ENCODE measurements at places on chromosomes 16 and 17.

- no peak for DNase-seq
Measured at GRCh38 chr17:70011750-70012149, 63.3 kb upstream of the KCNJ16 start.

DNA sequence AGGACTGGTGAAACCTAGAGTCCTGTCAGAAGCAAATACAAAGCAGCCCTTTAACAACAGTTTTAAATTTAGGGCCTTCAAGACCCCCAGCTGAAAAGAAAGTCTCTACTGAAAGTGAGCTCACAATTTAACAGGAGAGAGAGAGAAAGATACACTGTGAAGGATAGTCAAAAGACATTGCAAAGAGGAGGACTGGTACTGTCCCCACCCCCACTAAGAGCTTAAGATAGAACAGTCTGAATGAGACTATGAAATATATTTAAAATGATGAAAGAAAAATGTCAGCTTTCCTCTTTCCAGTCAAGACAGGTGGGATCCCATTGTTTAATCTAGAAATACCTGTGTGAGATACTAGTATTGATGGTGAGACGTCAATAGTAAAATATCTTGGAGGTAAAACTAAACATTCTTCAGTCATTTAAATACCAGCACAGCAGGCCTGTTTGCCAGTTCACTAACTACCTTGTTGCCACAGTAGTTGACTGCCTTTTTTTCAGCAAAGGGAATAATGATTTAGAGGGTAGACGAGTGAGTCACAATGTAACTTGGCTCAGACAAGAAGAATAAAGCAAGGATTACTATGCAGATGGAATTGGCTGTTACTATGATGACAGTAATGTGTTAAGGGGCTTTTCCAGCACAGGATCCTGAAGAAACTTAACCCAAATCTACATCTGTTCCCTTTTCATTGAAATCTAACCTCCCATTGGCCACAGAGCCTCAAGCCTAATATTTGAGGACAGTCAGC lies 47.2 kb upstream of the RASL10B start:
- DNase-seq, result no peak

GRCh38 chr16:58399718-58400633 lies 7.7 kb downstream of the GINS3 start:
- no peak for DNase-seq

DNA sequence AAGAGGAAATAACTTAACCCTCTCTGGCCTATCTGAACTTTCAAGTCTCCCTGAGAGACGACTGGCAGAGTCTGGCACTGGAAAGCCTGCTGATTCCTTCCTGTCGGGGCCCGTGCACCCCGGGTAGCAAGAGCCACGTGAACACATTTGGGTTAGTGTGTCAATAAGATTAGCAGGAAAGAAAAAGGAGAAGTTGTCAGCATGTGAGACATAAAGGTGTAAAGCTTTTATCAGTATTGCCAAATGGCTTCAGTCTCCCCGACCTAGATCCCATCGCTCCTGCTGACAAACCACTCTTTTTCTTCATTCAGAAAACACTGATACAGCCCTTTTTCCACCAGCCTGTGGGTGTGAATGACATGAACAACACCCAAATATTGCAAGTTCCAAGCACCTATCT lies 74.4 kb downstream of the CCT6B start:
- DNase-seq, result no peak

DNA sequence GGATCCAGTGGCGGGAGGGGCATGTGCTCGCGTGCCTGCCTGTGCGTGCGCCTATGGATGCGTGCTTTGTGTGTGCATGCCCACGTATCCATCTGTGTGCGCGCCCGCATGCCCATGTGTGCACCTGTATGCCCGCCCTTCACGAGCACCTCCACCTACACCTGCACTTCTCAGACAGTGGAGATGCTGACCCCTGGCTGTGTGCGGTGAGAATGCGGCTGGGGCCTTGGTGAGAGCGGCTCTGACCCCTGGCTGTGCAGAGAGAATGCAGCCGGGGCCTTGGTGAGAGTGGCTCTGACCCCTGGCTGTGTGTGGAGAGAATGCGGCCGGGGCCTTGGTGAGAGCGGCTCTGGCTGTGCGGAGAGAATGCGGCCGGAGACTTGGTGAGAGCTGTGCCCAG lies 33.9 kb downstream of the AXIN1 start:
- DNase-seq, result no peak

GRCh38 chr17:37527249-37527851 lies 37.7 kb downstream of the DUSP14 start:
- no peak for DNase-seq

DNA sequence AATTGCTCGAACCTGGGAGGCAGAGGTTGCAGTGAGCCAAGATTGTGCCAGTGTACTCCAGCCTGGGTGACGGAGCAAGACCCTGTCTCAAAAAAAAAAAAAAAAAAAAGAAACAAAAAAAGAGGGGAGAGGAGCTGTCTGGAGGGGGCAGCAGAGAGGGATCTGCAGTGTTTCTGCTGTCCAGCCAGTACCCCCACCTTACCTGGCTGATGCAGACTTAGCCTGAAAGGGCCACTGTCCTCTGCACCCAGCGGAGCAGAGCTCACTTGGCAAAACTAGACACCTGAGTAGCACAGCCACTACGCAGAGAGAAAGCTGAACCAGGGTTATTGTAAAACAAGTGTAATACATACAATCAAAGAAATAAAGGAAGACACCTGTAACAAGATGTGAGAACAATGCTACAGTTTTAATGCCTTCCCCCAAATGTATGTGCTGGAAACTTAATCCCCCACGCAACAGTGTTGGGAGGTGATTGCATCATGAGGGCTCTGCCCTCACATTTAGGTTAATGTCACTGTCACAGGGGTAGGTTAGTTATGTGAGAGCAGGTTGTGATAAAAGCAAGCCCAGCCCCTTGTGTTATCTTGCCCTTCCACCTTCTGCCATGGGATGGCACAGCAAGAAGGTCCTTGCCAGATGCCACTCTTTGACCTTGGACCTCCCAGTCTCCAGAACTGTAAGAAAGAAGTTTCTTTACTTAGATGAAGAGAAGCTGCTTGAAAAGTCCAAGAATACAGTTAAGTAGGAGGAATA lies 211.2 kb downstream of the RPTOR start:
- no peak for DNase-seq

- DNase-seq, result no peak
Measured at GRCh38 chr17:13690806-13691205, 89.1 kb upstream of the HS3ST3A1 start.

DNA sequence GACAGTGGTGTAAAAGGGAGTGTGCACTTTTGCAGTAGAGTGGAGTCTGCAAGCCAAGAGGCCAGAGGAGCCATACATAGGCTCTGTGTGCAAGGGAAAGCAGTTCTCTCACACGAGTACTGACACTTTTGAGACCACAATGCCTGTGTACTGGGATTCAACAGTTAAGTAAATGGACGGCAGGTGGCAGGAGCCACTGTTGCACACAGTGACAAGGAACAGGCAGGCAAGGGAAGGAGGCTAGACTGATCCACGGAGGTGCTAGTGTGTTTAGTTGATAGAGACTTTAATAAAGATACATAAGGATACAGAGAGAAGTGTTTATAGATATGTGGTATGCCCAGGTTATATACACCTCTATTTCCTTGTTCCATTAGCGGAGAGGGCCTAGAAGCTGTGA lies 67.0 kb downstream of the MPRIP start:
- DNase-seq, result no peak

- no peak for DNase-seq
Measured at GRCh38 chr16:17469011-17469740, 1.6 kb downstream of the XYLT1 start.

DNA sequence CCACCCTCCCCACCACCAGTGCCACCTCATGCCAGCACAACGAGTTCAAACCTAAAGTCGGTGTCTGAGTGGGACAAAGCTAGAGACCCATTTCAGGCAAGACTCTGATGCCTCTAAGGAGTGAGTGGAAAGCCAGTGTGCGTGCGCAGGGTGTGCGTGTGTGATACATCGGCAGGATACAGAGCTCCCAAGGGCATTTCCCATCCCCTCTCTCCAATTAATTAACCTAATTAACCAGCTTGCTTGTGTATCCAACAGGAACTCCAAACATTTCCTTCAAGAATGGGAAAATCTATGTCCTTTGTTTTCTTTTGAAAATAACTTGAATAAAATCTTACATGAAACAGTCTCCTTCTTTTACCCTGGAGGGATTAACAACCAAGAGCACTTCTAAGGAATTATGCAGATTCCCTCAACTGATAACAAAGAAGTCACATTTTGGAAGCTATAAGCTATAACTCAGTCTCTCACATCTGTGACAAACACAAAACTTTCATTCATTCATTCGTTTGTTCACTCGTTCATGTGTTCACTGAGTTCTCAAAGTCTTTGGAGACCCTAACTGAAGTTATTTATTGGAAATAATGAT lies 9.9 kb downstream of the ATPAF2 start:
- DNase-seq, result no peak

DNA sequence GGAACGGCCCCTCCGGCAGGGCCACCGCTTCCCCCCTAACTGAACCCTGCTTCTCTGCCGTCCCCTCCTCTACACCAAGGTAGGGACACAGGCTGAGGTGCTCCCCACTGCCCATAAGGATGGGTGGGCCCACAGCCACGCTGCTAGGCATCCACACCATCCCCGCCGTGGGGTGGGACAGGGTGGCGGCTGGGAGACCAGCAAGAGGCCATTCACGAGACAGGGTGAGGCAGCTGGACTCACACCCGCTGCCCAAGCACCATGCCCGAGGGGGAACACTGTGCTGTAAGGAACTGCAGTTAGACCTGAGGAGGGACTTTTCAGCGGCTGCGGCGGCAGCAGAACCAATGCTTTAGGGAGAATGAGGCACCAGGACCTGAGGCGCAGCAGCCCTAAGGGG lies 47.5 kb upstream of the RRN3 start:
- no peak for DNase-seq

DNA sequence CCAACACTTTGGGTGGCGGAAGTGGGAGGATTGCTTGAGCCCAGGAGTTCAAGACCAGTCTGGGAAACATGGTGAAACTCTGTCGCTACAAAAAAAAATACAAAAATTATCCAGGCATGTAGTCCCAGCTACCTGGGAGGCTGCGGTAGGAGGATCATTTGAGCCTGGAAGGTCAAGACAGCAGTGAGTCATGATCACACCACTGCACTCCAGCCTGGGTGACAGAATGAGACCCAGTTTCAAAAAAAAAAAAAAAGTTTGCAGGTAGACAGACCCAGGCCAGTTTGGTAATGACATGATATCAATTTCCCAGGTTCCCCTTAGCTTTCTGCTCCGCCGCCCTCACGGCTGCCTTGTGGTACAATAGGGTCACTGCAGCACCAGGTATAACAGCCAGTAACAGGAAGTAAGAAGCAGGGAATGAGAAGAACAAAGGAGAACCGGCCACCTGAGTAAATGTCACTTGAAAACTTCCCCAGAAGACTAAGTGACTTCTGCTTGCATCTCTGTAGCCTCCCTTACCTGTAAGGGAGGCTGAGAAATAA lies 201.2 kb upstream of the HSBP1 start:
- no peak for DNase-seq

DNA sequence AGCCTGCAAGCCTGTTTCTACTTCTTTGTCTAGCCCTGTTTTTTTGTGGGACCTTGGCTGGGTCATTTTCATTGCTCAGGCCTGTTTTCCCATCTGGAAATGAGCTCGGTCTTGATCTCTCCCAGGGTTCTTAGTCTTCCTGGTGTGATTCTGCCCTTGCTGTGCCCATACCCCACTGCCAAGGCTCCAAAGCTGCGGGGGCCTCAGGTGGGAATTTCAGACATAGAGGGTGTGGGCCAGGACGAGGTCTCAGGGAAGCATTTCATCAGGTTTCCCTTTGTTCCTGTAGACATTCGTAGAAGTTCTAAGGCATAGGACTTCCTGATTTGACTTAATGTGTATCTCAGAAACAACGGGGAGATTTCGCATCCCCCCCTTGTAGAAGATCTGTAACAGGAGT lies 5.8 kb downstream of the MPRIP start:
- DNase-seq, result no peak

DNA sequence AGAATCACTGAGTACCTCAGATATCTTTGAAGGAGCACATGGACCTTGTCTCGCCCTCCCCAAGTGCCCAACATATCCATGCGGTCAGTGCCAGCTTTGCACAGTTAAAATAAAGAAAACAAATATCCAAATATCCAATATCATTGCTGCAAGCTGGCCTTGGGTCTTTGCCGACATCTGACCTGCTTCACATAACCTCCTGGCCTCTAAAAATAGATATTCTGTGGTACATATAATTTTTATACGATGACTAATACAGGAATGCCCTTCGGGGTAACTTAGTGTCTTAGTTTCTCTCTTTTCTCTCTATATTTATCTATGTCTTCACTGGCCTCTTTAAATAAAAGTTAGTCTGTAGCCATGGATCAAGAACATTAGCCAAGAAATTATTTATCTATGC lies 67.8 kb downstream of the MAF start:
- DNase-seq, result no peak

DNA sequence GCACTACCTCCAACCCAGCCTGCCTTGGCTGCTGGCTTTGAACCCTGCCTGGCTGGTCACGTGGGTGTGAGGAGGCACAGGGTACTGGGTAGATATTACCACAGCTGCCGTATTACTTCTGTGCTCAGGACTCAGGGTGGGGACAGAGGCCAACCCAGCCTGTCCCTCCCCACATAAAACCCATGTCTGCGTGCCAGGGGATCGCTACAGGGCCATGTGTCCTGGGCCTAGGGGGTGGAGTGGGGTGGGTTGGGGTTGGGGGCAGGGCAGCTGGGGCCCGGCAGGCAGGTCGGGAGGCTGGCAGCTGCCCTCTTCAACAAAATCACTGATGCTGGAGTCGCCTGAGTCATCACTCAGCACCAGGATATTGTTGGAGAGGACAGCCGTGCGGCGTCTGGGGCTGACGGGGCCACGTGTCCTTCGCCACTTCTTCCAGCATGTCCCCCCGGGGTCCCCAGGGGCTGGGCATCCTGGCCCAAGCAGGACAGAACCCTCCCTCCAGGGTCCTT lies 39.7 kb upstream of the PVALEF start:
- DNase-seq, result no peak

GRCh38 chr17:73420897-73421296 lies 109.1 kb upstream of the CDC42EP4 start:
- no peak for DNase-seq

DNA sequence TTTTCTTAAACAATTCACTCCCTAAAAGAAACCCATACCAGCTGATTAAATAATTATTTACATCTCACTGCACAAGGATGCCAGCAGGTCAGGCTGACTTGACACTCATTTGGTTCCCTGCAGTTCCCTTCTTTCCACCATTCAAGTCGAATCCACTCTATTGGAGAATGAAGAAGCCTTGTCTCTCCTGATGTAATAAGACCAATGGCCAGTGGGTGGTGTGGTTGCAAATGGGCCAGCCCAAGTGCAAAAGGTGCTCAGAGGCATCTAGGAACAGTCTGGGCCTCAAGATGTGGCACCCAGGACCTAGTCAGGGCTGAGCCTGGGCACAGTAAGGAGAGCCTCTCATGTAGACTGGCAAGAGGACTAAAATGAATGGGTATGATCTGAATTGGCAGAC lies 9.3 kb downstream of the C16orf78 start:
- DNase-seq, result no peak
